ENCODE measurements at places on chromosomes 16 and 17.
A peak's percentile ranks its signal among the peaks of the same experiment; 100 is the strongest.

- DNase-seq = no peak
Observed at GRCh38 chr17:73782641-73783381, 138.6 kb upstream of the SDK2 start.

DNA sequence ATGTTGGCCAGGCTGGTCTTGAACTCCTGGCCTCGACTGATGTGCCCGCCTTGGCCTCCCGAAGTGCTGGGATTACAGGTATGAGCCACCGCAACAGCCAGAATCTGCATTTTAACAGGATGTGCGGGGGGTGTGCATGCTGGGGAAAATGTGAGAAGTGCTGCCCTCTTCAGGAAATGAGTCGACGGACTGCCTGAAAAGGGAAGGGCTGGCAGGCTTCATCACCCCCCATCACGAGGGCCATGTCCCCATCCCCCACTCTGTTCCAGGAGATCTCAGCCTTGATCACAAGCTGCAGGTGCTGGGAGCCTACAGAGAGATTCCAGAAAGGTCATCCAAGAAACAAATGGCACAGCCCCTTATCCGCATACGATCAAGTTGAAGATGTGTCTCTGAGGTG is 195.3 kb upstream of the RPL38 start:
- DNase-seq = peak; percentile 58

DNA sequence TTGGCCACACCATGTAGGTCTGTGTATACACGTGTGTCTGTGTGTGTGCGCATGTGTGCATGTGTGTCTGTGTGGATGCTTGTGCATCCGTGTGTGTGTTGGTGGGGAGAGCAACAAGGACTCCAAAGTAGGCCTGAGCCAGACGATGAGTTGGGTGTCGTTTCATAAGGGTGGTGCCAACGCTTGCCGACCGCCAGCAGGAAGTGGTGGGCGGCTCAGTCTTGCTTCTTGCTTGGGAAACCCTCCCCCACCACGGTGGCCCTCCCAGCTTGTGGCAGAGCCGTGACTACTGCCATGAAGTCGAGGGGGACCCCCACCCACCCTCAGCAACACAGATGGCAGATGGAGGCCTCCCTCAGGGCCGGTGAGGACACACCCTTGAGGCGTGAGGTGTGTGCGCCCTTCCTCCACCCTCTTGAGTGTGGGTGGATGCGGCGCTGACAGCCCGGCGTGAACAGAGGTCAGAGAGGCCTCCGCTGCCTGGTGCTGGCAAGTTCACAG is 17.5 kb downstream of the SBK1 start:
- peak; percentile 93 for DNase-seq

DNA sequence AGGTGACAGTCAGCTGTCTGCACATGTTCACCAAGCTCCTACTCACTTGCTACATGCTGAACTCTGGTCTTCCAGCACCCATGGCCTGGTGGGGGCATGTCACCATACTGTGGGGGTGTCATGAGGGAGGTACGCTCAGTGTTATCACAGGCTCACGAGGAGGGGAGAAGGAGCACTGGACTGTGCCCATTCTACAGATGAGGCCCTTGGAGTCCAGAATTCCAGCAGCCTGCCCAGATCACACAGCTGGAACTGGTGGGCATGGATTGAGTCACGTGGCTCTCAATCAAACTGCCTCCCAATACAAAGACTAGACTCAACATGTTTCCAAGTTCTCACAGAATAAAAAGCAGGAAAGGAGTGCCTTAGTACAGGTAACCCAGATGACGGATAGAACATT is 10.7 kb downstream of the AXIN2 start:
- no peak for DNase-seq

- no peak for DNase-seq
Observed at GRCh38 chr16:88633684-88634140, 4.7 kb upstream of the IL17C start.

DNA sequence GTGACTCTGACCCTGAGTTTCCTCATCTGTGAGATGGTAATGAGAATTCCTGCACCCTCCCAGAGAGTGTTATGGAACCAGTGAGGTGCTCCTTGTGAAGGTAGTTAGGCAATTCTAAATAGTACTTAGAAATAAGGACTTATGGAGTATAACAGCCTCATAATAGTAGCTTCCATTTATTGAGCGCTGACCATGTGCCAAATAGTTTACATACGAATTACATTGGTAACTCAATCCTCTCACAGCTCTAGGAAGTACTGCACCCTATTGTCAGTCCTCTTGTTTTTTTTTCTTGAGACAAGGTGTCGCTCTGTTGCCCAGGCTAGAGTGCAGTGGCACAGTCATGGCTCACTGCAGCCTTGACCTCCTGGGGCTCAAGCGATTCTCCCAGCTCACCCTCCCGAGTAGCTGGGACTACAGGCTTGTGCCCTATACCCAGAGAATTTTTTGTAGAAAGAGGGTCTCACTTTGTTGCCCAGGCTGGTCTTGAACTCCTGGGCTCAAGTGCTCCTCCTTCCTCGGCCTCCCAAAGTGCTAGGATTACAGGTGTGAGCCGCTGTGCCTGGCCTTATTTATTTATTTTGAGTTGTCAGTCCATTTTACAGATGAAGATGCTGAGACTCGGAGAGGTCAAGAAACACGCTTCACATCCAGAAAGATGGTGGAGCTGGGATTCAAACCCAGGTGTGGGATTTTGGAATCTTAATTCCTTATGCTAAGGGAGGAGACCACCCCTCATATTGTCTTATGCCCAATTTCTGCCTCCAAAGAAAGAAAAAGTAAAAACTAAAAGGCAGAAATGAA is 2.9 kb downstream of the TNS4 start:
- DNase-seq = no peak

- DNase-seq = peak; percentile 76
Observed at GRCh38 chr16:89031715-89032659, 55.0 kb upstream of the CBFA2T3 start.

DNA sequence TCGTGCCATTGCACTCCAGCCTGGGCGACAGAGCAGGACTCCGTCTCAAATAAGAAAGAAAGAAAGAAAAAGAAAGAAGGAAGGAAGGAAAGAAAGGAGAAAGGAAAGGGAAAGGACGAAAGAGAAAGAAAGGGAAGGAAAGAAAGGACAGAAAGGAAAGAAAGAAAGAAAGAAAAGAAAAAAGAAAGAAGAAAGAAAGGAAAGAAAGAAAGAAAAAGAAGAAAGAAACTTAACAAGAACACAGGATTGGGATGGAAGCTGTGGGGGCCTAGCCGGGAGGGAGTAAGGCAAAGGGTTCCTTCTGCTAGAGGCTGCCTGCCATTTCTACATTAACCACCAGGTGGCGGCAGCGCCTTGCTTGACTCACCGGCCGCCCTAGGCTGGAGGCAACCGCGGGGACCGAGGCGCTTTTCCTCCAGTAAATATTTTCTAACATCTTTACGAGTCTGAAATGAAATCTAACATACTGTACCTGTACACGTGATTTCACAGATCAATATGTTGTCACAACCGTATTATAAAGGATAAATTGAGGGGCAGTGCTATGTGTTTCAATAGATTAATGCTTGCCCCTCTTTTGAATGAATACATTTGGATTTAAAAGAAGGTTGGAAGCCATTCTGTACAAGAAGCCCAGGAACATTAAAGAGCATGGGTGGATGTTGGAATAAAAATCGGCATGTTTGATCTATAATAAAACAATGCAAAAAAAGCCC is 6.1 kb downstream of the GJD3 start:
- DNase-seq = peak; percentile 97

GRCh38 chr17:44110823-44111633 is 12.4 kb downstream of the HDAC5 start:
- peak; percentile 83 for DNase-seq

- DNase-seq = no peak
Observed at GRCh38 chr17:28347261-28347891, 10.0 kb downstream of the POLDIP2 start.

GRCh38 chr16:370443-370842 is at the start of gene MRPL28:
TSS of gene MRPL28 (minus strand) at chr16:370538. CDS start at chr16:370218, 320 bp downstream.
- DNase-seq = peak; percentile 96

GRCh38 chr16:22381392-22381791 is 7.0 kb upstream of the CDR2 start:
- no peak for DNase-seq

DNA sequence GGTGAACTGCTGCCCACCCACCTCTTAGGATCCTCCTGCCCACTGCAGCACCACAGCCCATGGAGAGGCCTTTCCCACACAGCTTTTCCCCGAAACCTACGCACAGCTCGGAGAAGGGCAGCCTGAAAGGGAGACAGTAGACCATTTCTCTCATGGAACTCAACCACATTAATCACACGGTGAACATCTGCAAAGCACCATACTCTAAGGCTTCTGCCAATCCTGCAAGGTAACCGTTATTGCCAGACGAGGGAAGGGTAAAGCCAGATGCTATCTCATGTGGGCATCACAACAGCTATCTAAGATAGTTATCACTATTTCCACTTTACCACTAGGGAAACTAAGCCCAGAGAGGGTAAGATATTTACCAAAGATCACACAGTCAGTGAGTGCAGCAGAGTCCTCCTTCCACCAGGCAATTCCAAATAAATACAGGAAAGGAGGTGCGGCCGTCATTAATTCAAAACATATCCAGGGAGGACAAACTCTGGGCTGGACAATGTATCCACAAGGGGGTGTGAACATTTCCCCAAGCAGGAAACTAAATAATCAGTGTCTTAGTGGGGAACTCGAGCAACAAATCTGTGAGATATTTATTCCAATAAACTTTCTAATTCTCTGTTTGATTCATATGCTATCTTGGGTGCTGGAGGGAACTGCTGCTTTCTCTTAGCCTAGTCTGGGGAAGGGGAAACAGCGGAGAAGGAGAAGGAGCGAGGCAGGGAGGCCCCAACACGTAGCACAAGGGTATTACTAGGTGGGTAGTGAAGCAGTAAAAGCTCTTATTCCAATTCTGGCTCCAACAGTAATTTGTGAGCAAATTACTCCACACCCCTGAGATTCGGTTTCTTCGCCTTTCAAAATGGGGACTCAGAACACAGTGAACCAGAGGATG is 723 bp downstream of the TMEM186 start:
- no peak for DNase-seq

DNA sequence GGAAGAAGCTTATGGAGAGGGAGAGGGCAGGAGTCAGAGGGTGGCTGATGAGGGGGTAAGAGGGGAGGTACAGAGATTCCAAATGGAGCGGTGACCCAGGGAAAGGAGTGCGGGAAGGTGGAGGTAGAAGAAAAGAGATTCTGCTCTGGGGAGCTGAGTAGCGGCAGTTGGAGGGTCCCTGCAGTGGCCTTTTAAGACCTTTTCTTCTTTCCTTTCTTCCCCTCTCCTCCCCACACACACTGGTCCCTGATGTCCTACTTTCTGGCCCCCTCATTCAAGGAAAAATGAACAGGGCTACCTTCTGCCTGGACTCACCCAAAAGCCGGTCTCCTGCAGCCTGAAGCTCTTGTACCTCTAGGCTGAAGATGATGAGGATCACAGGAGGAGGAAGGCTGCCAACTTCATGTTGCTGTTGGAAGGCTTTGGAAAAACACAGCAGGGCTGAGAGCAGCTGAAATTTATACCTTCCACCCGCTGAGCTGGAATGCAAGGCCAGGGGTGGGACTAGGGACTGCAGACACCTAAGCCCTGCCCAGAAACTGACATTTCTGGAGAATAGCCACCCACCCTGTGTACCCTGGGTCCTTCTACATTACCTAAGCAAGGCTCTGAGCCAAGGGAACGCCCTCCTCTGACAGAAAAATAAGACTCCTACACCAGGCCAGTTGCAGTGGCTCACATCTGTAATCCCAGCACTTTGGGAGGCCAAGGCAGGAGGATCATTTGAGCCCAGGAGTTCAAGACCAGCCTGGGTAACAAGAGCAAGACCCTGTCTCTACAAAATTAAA is 9.4 kb upstream of the HEATR6 start:
- no peak for DNase-seq

DNA sequence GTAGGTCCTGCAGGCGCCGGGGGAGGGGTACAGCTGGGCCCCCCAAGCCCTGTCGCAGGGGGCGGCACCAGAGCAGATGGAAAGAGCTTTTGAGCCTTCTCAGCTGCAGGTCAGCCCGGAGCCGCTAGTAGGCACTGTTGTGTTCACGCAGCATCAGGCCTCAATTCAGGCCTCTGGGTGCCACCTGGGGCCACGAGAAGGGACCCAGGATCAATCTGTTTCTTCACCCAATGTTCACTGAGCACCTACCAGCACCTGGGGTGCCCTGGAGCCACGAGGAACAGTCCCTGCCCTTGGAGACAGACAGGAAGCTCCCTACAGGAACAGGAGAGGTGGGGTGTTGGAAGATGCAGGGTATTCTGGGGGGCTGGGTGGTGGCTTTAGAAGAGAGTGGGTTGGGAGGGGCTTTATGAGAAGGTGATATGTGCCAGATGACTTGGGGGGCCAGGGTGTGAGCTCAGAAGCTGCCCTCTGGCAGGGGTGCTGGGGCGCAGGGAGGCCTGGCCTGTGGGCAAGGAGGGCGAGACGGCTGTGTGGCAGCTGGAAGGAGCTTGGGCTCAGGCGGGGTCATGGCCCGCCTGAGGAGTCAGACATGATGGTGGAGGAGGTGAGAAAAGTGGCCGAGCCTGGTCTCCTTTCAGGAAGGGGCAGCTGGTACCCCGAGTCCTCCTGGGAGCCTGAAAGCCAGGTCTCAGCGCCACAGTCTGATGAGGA is 121.9 kb upstream of the GSE1 start:
- DNase-seq = peak; percentile 79

GRCh38 chr16:54405478-54405877 is 118.9 kb upstream of the IRX3 start:
- DNase-seq = no peak

GRCh38 chr17:17877529-17878358 is 41.0 kb upstream of the SREBF1 start:
- no peak for DNase-seq

DNA sequence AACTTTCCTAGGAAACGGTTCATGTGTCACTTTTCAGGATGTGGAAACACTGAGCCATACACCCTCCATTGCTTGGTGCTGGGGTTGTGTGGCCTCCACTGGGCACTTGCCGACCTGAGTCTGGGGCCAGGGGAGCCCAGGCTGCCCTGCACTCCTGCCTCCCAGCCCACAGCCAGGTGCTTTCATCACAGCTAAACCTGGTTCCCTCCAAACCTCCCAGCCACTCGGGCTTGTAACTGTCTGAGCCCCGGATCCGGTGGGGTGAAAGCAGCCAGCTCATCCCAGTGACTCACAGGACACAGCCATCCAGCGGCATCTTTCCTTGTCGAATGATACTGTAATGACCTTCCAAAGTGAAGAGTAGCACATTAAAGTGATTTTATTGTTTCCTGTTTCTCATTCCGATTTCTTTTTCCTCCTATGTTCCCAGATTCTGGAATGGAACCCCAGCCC is 19.8 kb downstream of the CARHSP1 start:
- peak; percentile 51 for DNase-seq

DNA sequence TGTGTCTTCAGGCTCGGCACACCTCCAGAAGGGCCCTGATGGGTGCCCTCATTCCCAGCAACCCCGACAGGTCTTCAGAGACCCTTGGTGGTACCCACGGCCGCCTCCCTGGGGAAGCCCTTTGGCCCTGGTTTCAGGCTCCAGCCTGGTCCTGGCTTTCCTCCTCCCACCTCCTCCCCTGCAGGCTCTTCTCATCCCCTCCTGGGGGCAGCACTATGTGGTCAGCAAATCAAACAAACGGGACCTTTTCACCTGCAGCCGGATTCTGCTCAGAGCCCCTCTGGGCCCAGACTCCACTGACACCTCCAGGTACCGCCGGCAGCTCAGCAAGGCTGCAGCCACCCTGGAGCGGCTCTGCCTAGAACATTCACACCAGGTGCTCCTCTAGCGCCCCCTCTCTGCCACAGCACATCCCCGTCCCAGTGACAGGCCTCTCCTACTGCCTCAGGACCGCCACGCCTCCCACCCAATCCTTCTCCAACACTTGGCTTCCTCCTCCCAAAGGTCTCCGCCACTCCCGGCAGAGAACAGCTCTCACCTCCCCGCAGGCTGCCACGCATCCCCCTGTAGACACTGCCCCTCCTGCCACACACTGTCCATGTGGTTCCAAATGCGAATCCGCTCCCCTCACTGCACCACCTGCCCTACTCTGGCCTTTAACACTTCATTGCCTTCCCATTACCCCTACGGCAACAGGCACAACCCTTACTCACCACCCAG is 12.0 kb downstream of the CORO7 start:
- DNase-seq = no peak
